ENCODE measurements at places on chromosomes 4 and X. TPM values are rescaled to one million over a fixed set of nuclear protein-coding genes. Genes with fewer than 3 reads are reported as not detected.
A peak's percentile ranks its signal among the peaks of the same experiment; 100 is the strongest.

GRCh38 chr4:41120297-41121217, 93.8 kb downstream of the APBB2 start:
- peak; percentile 48 for DNase-seq

DNA sequence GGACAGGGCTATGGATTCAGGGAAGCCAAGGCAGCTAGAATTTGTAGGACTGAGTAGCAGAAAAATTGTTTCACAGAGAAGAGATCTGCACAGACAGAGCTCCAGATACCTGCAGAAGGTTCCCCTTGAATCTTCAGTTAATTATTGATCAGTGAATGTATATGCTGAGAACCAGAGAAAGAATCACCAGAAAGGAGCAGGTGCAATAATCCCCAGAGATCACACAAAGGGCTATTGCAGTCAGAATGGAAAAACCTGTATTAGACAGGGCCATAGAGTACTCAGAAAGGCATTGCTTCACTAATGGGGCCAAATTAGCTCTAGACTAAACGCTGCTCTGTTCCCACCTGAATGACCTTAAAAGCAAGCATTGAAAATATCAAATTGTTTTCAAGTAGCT, 35.5 kb upstream of the SMAD1 start:
- no peak for DNase-seq

DNA sequence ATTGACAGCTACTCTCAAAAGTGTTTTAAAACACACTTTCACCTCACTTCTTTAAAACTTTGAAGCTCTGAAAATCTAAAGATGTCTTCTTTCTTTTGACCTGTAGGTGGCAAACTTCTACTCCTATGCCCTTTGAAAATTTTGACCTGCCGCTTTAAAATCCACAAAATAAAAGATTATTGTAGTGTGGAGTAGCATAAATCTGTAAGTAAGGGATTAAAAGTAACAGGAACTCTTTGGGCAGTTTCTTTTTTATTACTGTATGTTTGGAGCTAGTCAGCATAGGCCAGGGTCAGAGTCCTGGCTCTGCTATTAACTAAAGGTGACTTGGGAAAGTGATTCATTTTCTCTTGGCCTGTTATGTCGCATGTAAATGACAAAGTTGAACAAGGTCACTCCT, 25.5 kb downstream of the BBS12 start:
- DNase-seq, result peak; percentile 31

GRCh38 chrX:72532366-72532765, 40.3 kb downstream of the HDAC8 start:
- DNase-seq, result no peak

DNA sequence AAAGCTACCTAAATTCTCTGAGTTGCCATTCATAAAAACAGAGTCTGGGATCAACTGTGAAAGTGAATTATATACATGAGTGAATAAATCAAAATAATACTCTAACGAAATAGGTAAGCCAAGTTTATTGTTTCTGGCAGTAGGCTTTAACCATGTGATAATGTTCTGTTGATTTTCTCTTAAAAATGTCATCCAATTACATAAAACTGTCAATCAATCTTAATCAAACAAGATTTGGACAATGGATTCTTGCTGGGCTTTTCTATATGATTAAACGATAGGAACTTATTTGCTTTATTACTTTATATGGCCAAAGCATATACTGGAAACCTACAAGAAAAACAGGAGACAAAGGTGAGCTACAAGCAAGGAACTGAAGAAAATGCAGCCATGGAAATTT, 148.8 kb downstream of the INPP4B start:
- no peak for DNase-seq

- no peak for DNase-seq
Observed at GRCh38 chr4:74441744-74442143, 3.2 kb upstream of the AREG start.

DNA sequence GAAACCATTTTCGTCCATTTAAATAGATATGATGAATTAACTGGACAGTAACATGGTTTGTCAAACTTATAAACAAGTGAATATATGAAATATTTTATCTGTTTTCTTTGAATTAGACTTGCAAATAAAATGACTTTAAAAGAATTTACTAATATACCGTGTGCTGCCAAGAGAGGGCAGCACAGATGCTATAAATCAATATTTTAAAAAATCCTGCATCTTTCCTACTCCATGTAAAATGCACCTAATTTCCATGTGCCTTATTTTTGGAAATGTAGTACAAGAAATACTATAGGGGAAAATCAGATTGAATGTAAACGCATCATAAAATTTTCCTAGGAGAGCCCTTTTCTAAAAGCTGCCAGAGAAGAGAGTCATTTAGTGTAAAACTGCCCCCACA, 62.2 kb downstream of the PRKX start:
- peak; percentile 82 for DNase-seq

- DNase-seq, result no peak
Observed at GRCh38 chrX:39462835-39463234, 634.9 kb downstream of the BCOR start.

DNA sequence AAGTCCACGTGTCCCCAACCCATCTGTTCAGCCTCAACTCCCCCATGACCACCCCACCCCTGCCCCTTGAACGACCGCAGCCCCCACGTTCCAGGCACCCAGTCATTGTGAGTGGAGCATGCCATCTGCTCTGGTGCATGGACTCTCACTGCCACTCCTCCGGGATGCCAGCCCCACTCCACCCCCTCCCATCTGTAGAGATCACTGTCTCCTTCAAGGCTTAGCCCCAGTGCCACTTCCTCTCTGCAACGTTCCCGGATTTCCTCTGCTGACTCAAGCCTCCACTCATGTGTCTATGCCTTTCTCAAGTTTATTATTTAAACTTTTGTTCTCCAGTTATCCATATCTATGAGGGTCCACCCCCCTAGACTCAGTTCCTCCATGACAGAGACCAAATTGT, 54.0 kb downstream of the MAML3 start:
- no peak for DNase-seq

GRCh38 chrX:21870494-21870893, 14.7 kb downstream of the YY2 start:
- peak; percentile 6 for DNase-seq

DNA sequence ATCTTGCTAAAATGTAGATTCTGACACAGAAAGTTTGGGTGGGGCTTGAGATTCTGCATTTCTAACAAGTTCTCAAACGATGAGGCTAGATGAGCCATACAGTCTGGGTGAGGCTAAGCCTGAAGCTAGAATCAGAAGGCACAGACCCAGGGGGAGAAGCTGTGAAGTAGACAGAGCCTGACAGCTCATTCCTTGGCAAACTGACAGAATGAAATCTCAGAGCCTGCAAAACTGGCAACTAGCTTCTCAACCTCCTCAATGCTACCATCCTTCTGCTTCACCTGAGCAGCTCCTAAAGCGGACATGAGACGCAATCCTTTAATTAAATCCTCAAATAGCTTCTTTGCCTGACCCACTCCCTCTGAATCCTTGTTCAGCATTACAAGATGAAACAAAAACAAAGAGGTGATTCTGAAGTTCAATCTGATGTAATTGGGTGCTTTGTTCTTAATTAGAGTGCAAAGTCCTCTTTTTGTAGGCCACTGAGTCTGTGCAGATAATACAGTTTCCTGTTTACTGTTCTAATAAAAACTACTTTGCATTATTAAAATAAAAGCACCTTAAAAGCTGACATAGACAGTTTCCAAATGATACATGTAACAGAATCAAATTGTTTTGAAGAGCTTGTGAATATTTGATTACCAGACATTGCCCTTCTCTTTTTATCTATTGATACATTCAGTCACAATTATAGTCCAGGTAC, 71.0 kb upstream of the BMP2K start:
- peak; percentile 75 for DNase-seq

DNA sequence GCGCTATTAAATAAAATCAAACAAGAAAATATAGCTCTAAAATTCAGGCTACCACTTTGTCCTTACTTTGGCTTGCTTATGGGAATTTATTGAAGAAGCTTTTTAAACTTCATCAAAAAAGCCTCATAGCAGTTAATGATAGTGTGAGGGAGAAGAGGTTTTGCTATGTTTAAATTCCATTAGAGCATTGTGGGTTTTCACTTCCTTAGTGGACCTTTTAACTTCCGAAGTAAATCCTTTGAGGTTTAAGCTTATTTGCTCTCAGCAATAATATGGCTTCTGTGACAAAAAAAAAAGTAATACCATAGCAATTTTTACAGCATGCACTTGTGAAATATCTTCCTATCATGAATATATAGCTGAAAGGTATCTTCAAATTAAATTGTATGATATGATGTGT, 120.2 kb upstream of the NDST4 start:
- no peak for DNase-seq

- DNase-seq, result peak; percentile 37
Observed at GRCh38 chr4:89509708-89510281, 202.2 kb upstream of the GPRIN3 start.

DNA sequence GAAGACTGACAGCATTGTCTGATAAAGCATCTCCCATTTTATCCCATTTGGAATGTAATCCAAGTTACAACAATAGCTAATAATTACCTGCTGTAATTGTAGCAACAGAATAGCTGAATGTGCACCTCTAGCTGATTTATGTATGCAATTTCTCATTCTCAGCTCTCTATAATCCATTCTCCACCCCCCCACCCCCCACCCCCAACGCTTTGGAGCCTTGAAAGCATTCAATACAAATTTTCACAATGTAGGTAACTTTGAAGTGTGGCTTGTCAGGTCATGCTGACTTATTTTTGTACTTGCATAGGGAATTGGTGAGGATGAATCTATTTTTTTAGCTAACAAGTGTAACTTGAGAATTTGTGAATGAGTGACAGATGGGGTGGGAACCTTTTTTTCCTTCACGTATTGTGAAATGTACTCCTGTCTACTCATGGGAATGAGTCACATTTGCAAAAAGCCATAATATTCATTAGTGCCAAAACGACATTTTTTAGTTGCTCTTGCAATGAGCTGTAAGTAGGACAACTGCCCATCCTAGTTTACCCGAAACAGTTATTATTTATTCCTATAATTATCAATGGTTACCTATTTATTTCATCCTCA, 159.3 kb downstream of the PALLD start:
- DNase-seq, result no peak

- DNase-seq, result no peak
Observed at GRCh38 chr4:170827562-170828274, 738.0 kb upstream of the AADAT start.

- DNase-seq, result no peak
Observed at GRCh38 chrX:155070663-155070974, 317 bp downstream of the CMC4 start.

- no peak for DNase-seq
Observed at GRCh38 chr4:164807611-164808010, 53.7 kb downstream of the SMIM31 start.

GRCh38 chr4:163815776-163816175, 321.3 kb downstream of the TMA16 start:
- no peak for DNase-seq

- DNase-seq, result peak; percentile 79
Observed at GRCh38 chr4:140757232-140757630, 1.0 kb upstream of the TBC1D9 start.

- peak; percentile 31 for DNase-seq
Observed at GRCh38 chr4:6109842-6110560, 90.3 kb downstream of the JAKMIP1 start.

DNA sequence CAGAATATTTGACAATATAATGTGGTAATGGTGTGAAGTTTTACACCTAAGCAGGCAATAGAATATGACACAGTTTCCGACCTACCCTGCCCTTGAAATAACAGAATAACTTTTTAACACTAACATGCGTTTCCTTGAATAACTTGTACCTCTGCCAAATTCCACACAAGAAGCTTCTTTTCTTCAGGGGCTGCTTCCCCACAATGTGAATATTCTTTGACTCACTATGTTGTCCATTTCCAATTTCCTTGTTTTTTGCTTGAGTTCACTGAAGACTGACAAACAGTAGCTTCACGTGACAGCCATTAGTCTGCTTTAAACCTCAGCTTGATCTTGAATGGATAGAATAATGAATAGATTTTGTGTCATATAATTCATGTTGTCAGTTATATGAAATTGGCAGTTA, 14.3 kb downstream of the SHROOM3 start:
- no peak for DNase-seq

GRCh38 chrX:130060122-130061069, 49.9 kb downstream of the ELF4 start:
- DNase-seq, result peak; percentile 99

- DNase-seq, result no peak
Observed at GRCh38 chr4:74950200-74950599, 17.3 kb downstream of the PARM1 start.

- no peak for DNase-seq
Observed at GRCh38 chrX:4181782-4182407, 468.4 kb upstream of the PRKX start.

Gene HTN3
- total RNA-seq, result not detected

Gene IGSF1
- total RNA-seq, result 0.29 TPM

Gene SYNPO2
- 20.9 TPM for total RNA-seq

Gene CDX4
- total RNA-seq, result not detected

Gene F8A3
- total RNA-seq, result 0.88 TPM

Gene CT45A2
- not detected for total RNA-seq

Gene CXCL11
- total RNA-seq, result not detected

Gene TMPRSS11A
- total RNA-seq, result not detected

Gene FSTL5
- not detected for total RNA-seq

Gene ADGRL3
- not detected for total RNA-seq

Gene CTAG1B
- total RNA-seq, result not detected

Gene ARSJ
- 18.6 TPM for total RNA-seq
